ENCODE measurements at places on chromosomes 2 and 18.

DNA sequence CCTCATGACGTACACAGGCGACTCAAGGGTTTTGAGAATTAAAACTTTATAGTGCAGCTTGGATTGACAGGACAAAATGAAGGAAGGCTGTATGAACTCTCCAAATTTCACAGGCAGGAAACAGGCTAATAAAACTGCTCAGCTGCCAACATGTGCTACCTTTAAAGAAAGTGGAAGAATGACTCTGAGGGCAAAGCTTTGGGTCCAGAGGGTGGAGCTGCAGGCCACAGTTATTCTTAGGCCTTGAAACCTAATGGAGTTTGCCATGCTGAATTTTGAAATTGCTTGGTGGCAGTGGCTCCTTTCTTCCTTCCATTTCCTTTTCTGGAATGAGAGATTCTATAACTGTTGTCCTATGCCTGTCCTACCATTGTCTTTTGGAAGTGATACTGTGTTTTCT is 34.8 kb downstream of the HAT1 start:
- DNase-seq, result no peak

GRCh38 chr2:7037340-7038333 is 120.4 kb downstream of the RNF144A start:
- DNase-seq, result no peak

DNA sequence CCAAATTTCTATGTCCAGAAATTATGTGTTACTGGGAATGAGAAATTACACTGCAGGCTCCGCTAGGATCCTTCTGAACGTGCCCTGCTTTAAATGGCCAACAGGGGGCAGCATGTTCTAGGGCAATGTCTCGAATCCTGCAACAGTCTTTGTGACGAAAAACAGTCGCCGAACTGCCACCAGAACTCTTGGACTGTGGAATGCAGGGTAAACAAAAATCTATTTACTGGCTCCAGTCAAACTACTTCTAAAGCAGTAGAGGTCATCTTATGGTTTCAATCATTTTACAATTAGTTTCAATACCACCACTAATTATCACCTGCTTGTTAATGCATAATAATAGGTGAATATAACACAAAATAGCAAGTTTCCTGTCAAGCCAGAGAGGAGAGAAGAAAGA is 9.8 kb upstream of the ZNF397 start:
- peak; percentile 61 for DNase-seq

DNA sequence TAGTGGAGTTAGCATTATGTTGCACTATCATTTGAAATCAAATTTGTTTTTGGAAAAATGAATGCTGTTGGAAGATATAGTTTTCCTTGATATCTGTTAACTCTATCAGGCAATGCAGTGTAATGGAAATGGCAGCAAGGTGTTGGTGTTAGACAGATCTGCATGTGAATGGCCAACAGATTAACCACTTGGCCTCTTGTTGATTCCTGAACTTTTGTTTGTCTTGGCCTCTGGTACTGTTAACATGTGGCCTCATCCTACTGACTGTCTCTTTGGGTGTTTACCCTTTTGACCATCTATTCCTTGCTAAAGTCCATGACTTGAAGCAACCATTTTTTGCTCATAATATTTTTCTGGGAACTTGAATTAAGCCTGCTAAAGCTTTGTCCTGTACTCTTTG is 110.2 kb upstream of the CDH2 start:
- DNase-seq, result no peak

DNA sequence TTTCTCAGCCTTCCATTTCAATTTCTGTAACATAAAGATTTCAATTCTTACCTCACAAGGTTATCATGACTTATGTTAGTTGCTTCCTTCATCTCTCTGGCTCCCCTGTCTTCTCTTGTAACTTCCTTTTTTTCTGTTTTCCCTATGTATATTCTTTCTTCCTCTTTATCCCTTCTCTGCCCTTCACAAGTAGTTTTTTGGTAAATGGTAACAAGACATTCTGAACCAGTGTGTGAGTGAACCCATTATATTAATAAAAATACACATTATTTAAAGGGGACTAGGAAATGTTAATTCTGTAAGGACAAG is 8.4 kb downstream of the ACSL3 start:
- DNase-seq, result no peak

DNA sequence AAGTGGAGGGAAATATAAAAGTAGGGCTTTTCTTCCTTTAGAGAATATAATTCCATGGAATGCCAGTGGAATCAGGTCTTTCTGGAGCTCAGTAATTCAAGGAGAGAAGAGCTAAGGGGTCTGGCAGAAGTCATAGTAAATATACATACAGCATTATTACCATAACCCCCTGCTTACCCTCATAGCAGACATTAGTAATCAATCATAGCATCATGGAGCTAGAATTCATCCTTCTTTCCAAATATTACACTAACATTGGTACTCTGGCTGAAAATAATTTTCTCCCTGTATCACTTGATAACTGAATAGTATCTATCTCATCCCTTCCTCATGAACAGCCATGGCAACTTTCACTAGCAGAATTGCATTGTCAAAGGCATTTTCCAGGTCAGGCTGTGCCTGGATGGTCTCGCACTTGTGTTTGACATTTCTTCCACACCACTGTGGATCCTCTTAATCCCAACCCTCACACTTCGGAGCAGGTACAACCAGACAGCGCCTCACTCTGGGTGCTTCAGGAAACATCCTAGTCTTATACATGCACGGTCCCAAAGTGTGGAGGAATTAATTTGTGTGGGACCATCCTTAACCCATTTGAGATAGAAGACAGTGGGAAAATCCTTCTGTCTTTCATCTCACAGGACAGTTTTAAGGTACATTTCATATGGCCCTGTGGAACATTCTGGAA is 84.2 kb upstream of the SEC11C start:
- no peak for DNase-seq

DNA sequence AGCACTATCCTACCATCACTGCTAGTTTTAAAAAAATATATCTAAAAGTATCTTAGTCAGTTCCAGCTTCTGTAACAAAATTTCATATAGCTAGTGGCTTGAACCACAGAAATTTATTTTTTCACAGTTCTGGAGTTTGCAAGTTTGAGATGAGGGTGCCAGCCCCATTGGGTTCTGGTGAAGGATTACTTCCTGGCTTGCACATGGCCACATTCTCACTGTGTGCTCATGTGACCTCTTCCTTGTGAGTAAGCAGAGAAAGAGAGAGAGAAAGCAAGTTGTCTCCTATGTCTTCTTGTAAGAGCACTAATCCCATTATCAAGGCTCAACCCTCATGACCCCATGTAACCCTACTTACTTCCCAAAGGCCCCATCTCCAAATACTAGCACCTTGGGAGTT is 158.9 kb downstream of the DOK6 start:
- no peak for DNase-seq

GRCh38 chr2:74864728-74865722 is 31.1 kb downstream of the HK2 start:
- DNase-seq, result no peak

DNA sequence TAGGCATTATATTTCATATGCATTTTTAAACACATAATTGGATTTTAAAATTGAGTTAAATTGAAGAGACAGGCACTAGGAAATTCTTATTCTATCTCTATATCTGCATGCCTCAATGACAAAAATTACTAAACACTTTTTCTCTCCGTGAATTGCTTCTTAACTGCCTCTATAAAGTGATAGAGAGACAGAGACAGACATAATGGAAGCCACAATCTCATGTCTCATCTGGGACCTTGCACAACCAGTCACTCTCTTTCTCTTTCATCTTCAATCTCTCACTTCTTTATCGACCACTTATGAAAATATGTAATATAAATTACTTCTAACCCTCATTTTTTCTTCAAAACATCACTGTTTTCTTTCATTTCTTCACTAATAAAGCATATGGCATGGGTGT is 238.9 kb upstream of the ZNF804A start:
- no peak for DNase-seq

GRCh38 chr2:203484266-203485112 is 50.6 kb downstream of the RAPH1 start:
- no peak for DNase-seq

GRCh38 chr18:51170664-51171063 is 26.8 kb downstream of the MEX3C start:
- DNase-seq, result no peak

DNA sequence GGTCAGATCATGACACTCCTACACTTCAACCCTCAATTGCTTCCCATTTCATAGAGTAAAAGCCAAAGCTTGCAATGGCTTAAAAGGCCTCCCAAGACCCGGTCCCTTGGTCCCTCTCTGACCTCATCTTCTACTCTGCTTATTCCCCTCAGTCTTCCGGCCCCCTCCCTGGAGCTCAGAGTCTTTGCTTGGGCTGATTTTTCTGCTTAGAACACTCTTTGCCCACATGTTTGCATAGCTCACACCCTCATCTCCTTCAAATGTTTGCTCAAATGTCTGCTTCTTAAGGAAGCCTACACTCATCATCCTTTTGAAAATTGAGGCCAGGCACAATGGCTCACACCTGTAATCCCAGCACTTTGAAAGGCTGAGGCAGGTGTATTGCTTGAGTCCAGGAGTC is 65.6 kb upstream of the CAPN13 start:
- no peak for DNase-seq

- DNase-seq, result no peak
These were observed 270.0 kb downstream of the HDAC4 start for GRCh38 chr2:239130786-239131325.

- no peak for DNase-seq
These were observed 55.6 kb downstream of the BIN1 start for GRCh38 chr2:127051116-127052056.

All from activated naive CD4-positive, alpha-beta T cell (primary cell).